Diencephalon (tissue), 1 donor: ENCODE measurements at places on chromosomes 1 and 21. TPM values are rescaled to one million over a fixed set of nuclear protein-coding genes. Genes with fewer than 3 reads are reported as not detected.

Gene TEDDM1
- not detected for total RNA-seq

Gene KRTAP11-1
- not detected for total RNA-seq

Gene ACTA1
- 0.23 TPM for total RNA-seq

Gene NR1I3
- total RNA-seq: not detected

Gene ARHGEF10L
- 29.5 TPM for total RNA-seq

Gene HEYL
- 1.4 TPM for total RNA-seq

Gene RAB3B
- total RNA-seq: 81.2 TPM

Gene CFAP107
- 3.0 TPM for total RNA-seq

Gene VWA5B1
- 4.8 TPM for total RNA-seq

Gene TNFRSF4
- total RNA-seq: not detected

Gene C1QB
- 11.3 TPM for total RNA-seq

Gene PITHD1
- total RNA-seq: 99.2 TPM

Gene DMAP1
- 42.0 TPM for total RNA-seq

Gene S100A12
- 4.8 TPM for total RNA-seq

Gene MTARC1
- 9.2 TPM for total RNA-seq

Gene CFHR3
- not detected for total RNA-seq

Gene RGS7
- total RNA-seq: 31.1 TPM
